Fibroblast of lung (primary cell): ENCODE measurements at places on chromosomes 2 and 18. TPM values are rescaled to one million over a fixed set of nuclear protein-coding genes. Genes with fewer than 3 reads are reported as not detected.

The KIF5C gene
- 0.17 and 0.51 TPM in 2 replicates for total RNA-seq

The ASB18 gene
- not detected in 2 replicates for total RNA-seq

The COL3A1 gene
- 925 and 2,431 TPM in 2 replicates for total RNA-seq

The CDK5R2 gene
- under 0.01 and 0.17 TPM in 2 replicates for total RNA-seq

The CPO gene
- under 0.01 TPM in 1 of 2 replicates, not detected in the other for total RNA-seq

The MERTK gene
- 1.8 and 6.6 TPM in 2 replicates for total RNA-seq

The CXCR1 gene
- not detected in 2 replicates for total RNA-seq

The PCGF1 gene
- 31.3 and 35.5 TPM in 2 replicates for total RNA-seq

The ST8SIA5 gene
- total RNA-seq = under 0.01 TPM in 2 replicates

The GRP gene
- total RNA-seq = not detected in 2 replicates

The TXNDC2 gene
- not detected in 2 replicates for total RNA-seq

The MIB1 gene
- total RNA-seq = 49.8 and 51.0 TPM in 2 replicates

The LONRF2 gene
- total RNA-seq = under 0.01 TPM in 2 replicates

The RRM2 gene
- total RNA-seq = 1.5 and 6.1 TPM in 2 replicates

The SLC9A4 gene
- not detected in 2 replicates for total RNA-seq

The SERPINB5 gene
- not detected in 2 replicates for total RNA-seq

The TSPYL6 gene
- not detected in 2 replicates for total RNA-seq

The NTSR2 gene
- total RNA-seq = under 0.01 TPM in 1 of 2 replicates, not detected in the other

The ITGA4 gene
- 18.0 and 57.5 TPM in 2 replicates for total RNA-seq

The FSHR gene
- total RNA-seq = under 0.01 TPM in 1 of 2 replicates, not detected in the other

The TMEM37 gene
- 0.99 and 2.6 TPM in 2 replicates for total RNA-seq

The KATNAL2 gene
- total RNA-seq = 3.8 and 4.6 TPM in 2 replicates

The ZNF24 gene
- total RNA-seq = 31.8 and 33.9 TPM in 2 replicates

The MBD1 gene
- total RNA-seq = 44.9 and 53.3 TPM in 2 replicates

The EGR4 gene
- under 0.01 TPM in 1 of 2 replicates, not detected in the other for total RNA-seq

The RSAD2 gene
- total RNA-seq = 0.77 and 1.7 TPM in 2 replicates

The GNAL gene
- total RNA-seq = 0.50 and 0.77 TPM in 2 replicates

The PRSS56 gene
- total RNA-seq = not detected in 2 replicates

The NMUR1 gene
- total RNA-seq = under 0.01 and 0.50 TPM in 2 replicates

The GALNT13 gene
- total RNA-seq = 0.17 and 0.26 TPM in 2 replicates

The FAP gene
- 81.9 and 96.1 TPM in 2 replicates for total RNA-seq

The CKAP2L gene
- 0.26 and 3.0 TPM in 2 replicates for total RNA-seq

The DSG4 gene
- not detected in 2 replicates for total RNA-seq

The TMEM182 gene
- total RNA-seq = 2.8 and 3.9 TPM in 2 replicates
